ENCODE measurements at places on chromosomes 7 and 10.

- DNase-seq, result no peak
Observed at GRCh38 chr10:89553064-89553734, 17.8 kb upstream of the SLC16A12 start.

GRCh38 chr7:142313528-142313927 lies 55.7 kb upstream of the PRSS58 start:
- no peak for DNase-seq

- DNase-seq, result no peak
Observed at GRCh38 chr7:66804001-66804400, 63.5 kb downstream of the RABGEF1 start.

GRCh38 chr10:96719850-96720421 lies 378 bp downstream of the PIK3AP1 start:
- DNase-seq, result peak; percentile 72

GRCh38 chr7:137860542-137860941 lies 13.8 kb upstream of the DGKI start:
- no peak for DNase-seq

DNA sequence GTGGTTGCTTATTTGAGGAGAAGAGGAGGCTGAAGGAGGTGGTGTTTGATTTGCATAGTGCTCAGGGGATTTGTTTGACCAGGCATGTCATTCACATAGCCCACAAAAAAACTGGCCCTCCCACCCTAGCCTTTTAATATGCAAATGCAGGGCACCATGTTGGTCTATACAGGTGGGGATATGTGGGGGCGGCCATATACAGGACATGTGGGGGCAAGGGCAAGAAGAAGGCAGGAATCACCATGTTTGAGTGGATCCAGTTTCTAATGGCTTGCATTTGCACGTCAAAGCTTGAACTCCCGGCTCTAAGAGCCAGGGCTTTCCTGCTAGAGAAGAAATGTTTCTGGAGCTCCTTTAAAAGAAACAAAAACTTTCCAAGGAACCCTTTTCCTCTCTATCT lies 541.0 kb downstream of the ZWINT start:
- no peak for DNase-seq

GRCh38 chr7:122363144-122363543 lies 58.6 kb upstream of the FEZF1 start:
- no peak for DNase-seq

DNA sequence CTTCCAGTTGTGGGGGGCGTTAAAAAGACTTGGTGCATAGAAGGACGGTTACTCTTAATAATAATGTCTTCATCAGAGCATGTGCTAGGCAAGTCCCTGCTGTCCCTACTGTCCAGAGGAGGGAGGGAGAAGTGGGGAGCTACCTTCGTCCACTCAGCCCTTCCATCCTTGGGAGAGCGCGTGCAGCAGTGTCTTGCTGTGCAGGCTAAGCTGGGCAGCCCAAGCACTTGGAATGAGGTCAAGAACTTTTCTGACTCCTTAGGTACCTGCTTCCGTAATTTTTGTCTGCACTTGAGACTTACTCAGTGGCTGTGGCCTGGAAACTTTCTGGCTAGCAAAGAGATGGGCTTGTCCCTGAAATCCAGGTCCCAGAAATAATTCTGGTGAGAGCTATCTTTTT lies 265.9 kb upstream of the SORCS1 start:
- no peak for DNase-seq

- DNase-seq, result no peak
Observed at GRCh38 chr10:132309471-132309865, 1.7 kb upstream of the STK32C start.

DNA sequence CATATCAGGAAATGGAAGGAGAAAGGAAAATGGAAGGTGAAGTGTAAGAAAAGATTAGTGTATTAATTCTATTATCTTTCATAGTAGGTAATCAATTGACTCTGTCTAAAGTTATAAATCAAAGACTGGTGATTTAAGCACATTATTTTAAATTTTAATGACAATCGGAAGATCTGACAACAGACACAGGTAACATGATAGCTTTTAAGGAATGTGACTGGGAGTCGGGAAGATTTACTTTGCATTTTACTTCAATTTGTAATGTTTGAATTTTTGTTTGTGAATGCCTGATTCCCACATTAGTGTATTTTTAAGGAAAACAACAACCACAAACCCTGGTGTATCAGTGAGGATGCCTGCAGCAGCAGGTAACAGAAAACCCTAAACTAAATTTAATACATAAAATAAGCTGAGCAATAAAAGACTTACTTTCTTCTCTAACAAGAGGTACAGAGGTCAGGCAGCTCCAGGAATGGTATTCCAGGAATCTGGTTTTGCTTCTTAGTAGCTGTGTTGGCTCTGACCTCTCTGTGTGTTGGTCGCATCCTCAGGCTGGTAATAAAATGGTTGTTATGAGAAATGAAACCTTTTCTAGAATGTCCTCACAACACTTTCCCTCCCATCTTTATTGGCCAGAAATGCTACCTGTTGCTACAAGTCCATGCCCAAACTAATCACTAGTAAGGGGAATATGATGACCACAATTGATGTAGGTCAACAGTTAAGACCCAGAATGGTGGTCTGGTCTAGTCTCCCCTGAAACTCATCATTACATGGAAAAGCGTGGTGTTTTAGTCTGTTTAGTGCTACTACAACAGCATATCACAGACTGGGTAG lies 12.2 kb downstream of the DNAJB9 start:
- no peak for DNase-seq

DNA sequence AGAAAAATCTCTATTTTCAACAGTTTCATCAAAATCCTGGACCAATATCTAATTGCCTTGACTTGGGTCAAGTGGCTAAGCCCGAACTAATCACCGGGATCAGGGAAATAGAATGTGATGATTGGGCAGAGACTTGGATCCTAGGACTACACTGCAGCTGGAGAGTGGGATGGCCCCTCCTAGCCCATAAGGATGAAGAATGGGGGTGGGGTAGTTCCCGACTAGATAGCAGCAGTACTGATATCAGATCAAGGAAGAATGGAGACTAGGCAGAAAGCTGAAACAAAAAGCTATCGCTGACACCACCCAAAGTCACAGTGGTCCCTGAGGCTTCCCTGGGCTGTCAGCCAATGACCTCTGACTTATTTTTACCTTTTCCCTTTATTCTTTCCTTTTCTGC lies 160.4 kb upstream of the PHYHIPL start:
- no peak for DNase-seq

DNA sequence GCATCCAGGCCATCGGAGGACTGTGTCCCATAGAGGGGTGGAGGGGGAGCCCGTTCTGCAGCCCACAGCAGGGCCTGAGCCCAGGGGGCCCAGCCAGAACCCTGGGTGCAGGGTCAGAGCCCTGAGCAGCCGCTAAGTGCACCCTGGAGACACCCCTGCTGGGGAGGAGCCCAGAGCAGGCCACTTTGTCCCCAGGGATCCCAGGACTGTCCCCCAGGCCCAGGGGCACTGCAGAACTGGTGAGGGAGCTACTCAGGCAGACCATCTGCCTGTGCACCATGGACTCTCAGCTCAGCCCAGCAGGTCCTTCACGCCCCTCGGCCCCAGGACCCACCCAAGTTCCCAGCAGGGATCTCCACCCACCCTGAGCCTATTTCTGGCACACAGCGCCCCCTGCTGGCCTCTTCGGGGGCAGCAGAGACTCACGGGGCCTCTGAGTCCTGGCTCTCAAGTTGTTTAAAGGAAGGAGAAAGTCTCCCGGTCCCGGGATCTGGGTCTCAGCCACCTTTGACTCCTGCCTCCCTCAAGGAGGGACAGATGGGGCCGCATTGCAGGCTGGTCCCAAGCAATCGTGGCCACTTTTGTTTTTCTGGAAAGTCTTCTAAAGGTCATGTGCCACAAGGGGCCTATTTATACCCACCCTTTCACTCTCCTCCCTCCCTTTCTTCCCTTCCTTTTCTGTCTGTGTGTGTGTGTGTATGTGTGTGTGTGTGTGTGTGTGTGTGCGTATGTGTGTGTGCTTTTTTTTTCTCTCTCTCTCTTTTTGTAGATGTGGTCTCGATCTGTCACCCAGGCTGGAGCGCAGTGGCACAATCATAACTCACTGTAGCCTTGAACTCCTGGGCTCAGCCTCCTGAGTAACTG lies 90.3 kb downstream of the MYL10 start:
- DNase-seq, result peak; percentile 76

DNA sequence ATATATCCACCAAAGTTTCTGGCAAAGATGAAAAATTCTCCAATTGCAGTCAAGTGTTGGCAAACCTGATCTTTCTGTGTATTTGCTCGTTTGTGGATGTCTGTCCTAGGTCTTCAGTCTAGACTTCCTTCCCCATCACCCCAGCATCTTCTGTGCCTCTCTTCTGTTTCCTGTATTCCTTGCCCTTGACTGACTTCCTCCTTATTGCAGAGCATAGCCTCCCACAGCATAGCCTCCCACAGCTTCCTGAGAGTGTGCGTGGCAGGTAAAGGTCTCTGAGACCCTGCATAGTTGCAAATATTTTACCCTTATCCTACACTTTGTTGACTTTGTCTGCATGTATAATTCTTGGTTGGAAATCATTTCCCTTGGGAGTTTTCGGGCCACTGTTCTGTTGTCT lies 18.4 kb downstream of the SLC18A2 start:
- no peak for DNase-seq

GRCh38 chr7:135710417-135711138 lies 17.4 kb downstream of the SLC13A4 start:
- DNase-seq, result peak; percentile 31

GRCh38 chr10:8402576-8402975 lies 348.1 kb downstream of the GATA3 start:
- DNase-seq, result peak; percentile 43

- DNase-seq, result no peak
Observed at GRCh38 chr10:19817231-19817933, 1.1 kb downstream of the PLXDC2 start.

GRCh38 chr7:155224116-155224811 lies 73.4 kb upstream of the INSIG1 start:
- no peak for DNase-seq

All from activated T-cell treated with anti-CD3 and anti-CD28 coated beads, Interleukin-2, amount 50 U/mL, for 48 hours (primary cell).